ENCODE measurements at places on chromosomes 3 and 15.

- DNase-seq = peak; percentile 3
Observed at GRCh38 chr3:170220871-170221270, 1.4 kb upstream of the PRKCI start.

- no peak for DNase-seq
Observed at GRCh38 chr3:126511291-126511690, 6.3 kb downstream of the UROC1 start.

GRCh38 chr3:55446850-55447249, 40.3 kb downstream of the WNT5A start:
- no peak for DNase-seq

DNA sequence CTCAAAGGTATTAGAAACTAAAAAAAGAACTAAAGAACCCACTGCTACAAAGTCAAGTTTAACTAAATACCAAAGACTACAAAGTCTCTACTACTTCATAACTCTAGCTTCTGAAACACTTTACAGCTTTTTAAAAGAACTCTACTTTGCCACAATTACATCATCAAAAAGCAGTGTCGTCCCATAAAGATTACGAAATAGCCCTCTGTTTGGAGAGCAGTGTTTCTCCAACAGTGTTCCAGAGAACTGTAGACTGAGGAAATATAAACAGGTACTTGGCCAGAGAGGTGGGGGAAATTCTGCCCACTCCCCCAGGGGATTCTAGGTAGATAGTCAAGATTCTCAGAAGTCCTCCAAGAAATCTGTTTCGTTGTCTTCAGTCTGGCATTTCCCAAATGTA, 225.6 kb downstream of the PDZRN3 start:
- no peak for DNase-seq

DNA sequence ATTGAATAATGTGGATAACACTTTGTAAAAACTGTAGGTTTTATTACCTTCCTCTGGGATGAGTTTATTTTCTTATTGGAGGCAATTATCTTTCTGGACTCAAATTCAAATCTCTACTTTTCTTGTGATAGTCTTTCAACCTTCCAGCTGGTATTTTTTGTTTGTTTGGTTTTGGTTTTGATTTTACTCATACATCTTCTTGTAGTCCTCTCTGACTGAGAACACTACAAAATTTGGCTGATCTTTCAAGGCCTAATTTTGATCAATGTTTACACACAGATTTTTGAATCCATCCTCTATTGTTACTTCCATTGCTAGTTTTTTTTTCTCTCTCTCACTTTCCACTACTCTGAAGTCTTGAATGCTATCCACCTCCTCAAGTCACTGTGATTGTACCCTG, 303.8 kb upstream of the NECTIN3 start:
- no peak for DNase-seq

DNA sequence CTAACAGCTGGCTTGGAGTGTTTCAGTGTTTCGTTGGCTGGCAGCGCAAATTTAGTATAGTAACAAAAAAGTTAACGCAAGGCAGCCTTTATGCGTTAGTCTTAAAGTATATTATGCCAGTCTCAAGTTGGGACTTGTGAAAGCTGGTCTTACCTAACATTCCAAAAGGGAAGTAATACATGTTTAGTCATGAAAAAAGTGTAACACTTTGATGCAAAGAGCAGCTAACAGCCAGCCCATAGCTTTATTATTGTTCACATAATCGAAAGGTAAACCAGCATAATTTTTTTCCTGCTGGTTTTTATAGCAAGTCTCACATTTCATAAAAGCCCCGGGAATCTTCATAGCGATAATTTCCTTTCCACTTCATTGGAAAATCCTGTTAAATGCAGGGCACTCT, 2.4 kb upstream of the GPR87 start:
- DNase-seq = no peak

DNA sequence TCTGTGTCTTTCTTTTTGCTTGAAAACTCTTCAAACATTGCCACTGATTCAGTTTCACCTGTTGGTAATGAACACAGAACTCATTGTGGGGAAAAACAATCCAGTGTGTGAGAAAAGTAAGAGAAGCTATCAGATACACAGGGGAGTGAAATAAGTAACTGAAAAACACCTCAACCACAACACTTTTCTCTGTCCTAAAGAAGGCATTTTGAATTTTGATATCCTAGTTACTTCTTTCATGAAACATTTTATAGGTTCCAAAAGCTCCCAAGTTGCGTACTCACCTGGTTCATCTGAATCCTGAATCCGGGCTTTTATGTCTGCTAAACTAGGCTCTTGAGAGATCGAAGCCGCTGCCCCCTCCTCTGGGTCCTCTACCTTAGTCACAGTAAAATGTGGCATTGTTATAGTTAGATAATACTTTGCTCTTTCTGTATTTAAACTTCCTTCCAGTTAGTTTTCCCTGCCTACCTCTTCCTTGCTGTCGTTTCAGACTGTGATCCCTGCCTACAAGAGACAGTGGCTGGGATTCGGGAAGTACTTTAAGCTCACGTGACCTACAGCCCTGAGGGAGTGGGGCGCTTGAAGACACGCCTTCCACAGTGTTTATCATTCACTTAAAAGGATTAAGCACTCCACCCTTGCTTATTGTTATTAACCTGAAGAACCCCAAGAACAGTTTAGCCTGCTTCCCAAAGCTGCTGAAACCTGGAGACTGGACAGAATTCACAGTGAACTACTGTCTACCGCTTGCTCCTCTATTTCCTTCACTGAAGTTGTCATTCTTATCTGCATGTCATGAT, 19.1 kb downstream of the SLC12A6 start:
- DNase-seq = peak; percentile 55

- peak; percentile 62 for DNase-seq
Observed at GRCh38 chr15:68277131-68277602, 378 bp upstream of the FEM1B start.

DNA sequence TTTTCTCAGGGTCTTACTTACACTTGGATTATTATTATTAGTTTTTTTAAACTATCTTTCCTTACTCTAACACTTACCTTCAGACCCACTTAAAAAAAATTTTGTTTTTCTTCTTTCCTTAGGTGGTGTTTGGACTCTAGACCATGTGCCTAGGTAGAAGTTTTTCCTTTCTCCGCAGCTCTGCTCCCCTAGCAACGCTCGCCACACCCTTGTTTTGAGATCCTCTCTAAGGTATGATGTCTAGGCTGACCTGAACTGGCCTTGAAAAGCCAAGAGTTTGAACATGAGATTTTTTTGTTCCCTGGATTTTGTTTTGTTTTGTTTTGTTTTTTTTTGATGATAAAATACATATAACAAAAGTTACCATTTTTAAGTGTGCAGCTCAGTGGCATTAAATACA, 16.2 kb downstream of the ZNF592 start:
- no peak for DNase-seq

DNA sequence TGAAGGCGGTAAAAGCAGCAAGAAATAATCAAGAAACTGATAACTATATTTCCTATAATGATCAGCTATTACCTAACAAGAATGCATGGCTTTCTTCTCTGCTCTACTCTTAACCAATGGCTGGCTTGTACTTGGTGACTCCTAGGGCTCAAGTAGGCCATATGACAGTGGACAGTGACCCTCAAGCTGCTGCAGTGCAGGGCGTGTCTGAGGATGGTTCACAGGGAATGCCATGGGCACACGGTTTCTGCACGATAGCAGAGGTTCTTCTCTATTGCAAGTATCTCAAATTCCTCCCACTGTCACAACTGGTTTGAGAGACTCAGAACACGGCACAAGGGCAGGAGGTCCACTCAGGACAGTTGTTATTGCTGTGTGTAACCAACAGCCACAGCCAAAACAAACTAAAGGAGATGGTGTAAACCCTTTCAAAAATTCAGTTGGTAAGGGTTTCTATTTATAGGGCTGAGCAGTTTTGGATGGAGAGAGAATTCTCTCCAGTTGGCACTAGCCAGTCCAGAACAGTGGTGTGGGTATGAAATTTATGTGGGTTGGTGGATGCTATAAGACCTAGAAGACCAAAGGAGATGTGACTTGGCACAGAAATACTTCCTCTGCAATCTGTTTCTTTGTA, 103.2 kb upstream of the ST8SIA2 start:
- DNase-seq = no peak

DNA sequence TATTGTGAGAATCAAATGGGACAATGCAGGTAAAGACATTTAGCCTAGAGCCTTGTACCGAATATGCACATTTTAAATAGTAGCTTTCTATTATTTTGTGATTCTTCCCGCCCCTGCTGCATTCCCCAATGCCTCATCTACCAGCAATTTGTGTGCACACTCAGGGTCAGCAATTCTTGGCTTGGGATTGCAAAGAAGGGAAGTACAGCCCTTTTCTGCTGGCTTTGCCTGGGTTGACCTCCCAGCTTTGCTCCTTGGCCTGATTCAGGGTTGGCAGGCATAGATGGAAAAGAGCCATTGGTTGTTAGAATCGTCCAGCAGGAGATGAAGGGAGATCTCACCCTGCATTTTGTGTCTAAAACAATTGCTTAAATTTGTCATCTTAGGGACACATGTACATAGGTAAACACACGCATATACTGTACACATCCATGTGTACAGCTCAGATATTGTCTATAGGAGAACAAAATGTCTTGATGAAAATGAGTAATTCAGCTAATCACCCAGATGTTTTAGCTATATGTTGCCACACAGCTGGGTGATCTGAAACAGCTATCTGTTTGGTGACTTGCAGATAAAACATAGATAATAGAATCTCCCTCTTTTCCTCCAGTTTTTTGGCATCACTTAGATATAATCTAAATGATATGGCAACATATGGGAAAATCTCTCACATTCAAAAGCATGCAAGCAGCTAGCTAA, 340.9 kb upstream of the TBL1XR1 start:
- DNase-seq = no peak

GRCh38 chr3:22475665-22476240, 724.7 kb upstream of the ZNF385D start:
- DNase-seq = peak; percentile 43

DNA sequence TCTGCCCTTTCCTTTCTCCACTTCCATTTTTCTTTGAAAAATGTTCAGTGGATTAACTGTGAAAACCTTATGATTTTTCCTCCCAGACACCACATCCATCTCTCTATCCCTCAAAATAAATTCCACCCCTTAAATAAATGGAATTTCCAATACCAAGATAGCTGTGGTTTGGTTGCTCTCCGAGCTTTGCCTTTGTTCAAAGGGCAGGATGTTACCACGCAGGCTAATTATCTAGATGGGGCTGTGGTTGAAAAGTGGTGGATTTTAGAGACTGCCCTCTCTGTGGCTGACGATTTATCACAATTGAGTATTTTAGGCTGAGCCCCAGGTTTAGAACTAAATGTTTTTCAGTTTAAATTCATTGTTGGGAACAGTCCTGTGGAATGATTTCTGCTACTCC, 36.9 kb upstream of the CMSS1 start:
- peak; percentile 14 for DNase-seq

DNA sequence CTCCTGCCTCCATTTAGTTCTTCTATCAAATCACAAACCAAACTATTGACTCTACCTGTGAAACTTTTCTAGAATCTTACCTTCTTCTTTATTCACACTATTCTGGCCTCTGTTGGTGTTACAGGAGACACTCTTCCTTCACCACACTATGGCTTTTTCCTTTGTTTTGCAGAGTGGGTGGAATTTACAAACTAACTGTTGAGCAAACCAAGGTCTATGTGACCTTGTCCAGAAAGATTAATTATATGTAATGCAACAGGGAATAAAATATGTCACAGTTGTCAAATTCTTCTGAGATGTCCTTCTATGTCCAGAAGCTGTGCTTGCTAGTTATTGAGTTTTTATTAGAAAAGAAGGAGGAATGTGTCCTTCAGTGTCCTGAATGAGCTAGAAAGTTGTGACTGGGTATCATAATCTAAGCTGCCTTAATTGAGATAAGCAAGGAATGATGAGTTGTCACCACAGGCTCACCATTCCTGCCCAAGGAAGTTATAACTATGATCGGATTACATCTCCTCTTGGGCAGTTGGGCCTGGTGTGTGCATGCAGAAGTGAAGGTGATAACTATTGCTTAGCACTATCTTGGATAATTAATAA, 21.7 kb downstream of the ARL14 start:
- DNase-seq = no peak

DNA sequence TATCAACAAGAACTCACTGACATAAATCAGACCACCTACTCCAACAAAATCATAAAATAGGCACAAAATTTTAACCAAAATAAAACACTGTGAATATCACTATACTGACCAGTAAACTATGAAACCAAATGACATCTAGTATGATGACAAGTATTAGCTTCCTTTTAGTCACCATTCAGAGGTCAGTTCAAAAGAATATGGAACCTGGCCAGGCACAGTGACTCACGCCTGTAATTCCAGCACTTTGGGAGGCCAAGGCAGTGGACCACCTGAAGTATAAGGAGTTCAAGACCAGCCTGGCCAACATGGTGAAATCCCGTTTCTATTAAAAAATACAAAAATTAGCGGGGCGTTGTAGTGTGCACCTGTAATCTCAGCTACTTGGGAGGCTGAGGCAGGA, 65.8 kb downstream of the SMARCC1 start:
- DNase-seq = no peak

DNA sequence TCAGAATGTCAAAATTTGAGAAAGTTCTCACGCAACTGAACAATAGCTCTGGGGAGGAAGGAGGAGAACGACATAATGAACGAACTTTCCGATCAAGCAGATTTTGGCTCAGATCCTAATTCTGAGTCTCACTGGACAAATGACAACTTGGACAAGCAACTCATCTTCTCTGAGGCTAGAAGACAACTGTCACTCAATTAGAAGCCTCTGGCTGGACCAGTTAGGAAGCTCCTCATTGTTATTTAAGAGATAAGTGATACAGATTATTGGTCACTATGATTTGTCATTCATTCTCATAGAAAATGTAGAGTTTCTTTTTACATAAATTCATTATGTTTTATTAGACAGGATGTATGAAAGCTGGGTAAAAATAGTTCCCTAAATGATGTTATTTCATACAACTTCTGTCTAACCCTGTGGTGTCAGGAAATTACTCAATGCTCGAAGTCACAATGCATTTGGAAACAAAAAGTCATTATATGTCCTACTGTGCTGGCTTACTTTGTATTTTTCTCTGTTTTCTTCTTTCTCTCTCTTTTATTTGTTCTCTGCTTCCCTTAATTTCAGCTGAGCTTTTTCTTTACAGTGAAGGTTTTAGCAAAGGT, 11.0 kb upstream of the C3orf49 start:
- DNase-seq = no peak

DNA sequence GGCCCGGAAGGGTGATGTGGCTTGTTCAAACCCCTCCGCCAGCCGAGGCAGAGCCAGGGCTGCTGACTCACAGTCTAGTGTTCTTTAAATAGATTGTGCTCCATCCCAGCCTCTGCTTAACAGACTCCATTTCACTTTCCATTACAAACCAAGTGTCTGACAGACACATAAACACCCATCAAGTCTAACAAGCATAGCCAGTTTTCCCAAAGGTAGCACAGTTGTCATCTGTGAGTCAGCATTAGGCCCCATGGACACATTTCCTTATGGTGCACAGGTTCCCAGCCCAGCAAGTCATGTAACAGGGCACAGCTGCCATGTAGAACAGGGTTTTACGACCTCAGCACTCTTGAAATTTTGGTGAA, 109.9 kb upstream of the RAP2B start:
- peak; percentile 63 for DNase-seq

DNA sequence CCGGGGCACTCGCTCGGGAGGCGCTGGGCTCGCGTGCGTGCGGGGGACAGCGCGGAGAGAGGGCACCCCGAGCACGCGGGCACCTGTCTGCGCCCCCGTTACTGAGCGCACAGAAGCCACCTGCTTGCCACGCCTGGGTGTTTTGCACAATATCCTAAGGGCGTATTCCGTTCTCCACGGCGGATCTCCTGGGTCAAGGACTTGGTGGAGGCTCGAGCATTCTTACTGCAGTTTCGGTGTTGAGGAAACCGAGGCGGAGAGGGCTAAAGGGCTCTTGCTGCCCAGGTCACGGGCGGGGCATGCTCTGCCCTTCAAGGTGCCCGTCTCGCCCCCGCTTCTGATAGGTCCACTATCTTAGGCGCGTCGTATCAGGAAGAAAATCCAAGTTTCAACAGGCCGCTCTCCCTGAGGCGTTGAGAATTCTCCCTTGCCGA, 526 bp downstream of the GPD1L start:
- DNase-seq = no peak

Measured in urothelium cell line (cell line).